Activated CD4-positive, alpha-beta memory T cell treated with anti-CD3 and anti-CD28 coated beads, Interleukin-2, amount 10 ng/mL, durations not matched to agents 7 days and 5 days (primary cell): ENCODE measurements at places on chromosomes 11 and 22. TPM values are rescaled to one million over a fixed set of nuclear protein-coding genes. Genes with fewer than 3 reads are reported as not detected.

GRCh38 chr11:20207781-20208621 is 47.7 kb upstream of the DBX1 start:
- no peak for DNase-seq

GRCh38 chr22:33851240-33851639 is 69.0 kb downstream of the LARGE1 start:
- no peak for DNase-seq

DNA sequence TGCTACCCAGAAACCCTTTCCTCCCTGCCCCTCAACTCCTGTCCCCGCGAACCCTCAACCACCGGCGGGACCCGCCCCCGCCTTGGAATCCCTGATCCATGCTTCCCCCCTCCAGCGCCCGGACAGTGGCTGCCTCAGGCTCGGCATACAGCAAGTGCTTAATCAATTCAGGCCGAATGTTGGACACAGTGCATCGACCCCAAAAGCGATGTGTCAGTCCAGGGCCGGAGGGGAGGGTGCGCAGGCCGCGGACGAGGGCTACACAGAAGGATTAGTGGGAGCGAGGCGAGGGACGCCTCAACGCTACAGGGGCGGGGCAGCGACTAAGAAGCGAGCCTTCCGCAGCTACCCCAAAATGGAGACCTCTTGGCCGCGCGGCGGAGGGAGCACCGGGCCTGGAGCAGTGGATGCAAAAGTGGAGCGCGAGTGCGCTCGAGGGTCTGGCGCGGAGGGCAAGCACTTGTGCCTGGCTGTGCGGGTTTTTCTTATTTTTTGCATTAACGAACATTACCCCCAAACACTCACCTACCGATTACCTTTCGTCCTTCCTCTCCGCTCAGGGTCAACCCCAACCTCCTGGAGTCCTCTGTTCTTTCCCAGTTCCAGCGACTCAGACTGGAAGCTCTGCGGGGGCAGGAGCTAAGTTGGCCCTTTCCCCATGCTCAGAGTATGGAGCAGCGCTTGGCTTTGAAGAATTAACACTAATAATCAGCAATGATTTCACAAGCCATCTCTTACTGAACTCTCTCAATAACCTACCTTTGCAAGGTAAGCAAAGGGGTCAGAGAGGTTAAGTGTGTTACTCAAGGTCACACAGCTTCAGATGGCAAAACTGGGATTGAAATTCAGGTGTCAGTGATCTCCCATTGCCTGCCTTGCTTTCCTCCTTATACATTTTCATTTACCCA is 30.0 kb upstream of the WNT11 start:
- no peak for DNase-seq

GRCh38 chr11:117700551-117700950 is 96.5 kb downstream of the DSCAML1 start:
- no peak for DNase-seq

- no peak for DNase-seq
These were observed 109.9 kb downstream of the MICAL3 start for GRCh38 chr22:17914474-17914873.

ALKBH8 gene
- total RNA-seq, result 8.4 TPM

CEND1 gene
- total RNA-seq, result 1.2 TPM
